Stimulated activated CD4-positive, alpha-beta T cell treated with anti-CD3 and anti-CD28 coated beads, Interleukin-12 subunit alpha, Interleukin-12 subunit beta, amount 100 ng/mL, for 24 hours (primary cell): ENCODE measurements at places on chromosomes 1 and 21.

DNA sequence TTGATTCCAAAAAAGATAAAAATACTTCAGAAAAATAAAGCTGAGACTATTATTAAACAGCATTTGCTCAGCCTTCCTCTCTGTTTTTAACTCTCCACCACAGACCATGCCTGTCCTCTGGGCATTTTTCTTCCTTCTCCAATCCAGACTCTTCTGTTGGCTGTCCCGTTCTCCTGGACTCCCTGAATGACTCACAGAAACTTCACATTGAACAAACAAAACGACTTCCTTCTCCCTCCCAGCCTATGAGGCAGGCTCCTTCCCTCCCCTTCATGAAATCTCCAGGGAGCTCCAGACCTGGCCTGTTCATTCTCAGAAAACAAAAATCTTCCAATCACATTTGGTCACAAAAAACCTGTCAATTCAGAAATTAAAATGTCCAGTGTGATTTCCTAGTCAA, 421.3 kb downstream of the NPHP4 start:
- DNase-seq: no peak

- peak; percentile 18 for DNase-seq
These were observed 36.6 kb upstream of the OPRD1 start for GRCh38 chr1:28775121-28775942.

DNA sequence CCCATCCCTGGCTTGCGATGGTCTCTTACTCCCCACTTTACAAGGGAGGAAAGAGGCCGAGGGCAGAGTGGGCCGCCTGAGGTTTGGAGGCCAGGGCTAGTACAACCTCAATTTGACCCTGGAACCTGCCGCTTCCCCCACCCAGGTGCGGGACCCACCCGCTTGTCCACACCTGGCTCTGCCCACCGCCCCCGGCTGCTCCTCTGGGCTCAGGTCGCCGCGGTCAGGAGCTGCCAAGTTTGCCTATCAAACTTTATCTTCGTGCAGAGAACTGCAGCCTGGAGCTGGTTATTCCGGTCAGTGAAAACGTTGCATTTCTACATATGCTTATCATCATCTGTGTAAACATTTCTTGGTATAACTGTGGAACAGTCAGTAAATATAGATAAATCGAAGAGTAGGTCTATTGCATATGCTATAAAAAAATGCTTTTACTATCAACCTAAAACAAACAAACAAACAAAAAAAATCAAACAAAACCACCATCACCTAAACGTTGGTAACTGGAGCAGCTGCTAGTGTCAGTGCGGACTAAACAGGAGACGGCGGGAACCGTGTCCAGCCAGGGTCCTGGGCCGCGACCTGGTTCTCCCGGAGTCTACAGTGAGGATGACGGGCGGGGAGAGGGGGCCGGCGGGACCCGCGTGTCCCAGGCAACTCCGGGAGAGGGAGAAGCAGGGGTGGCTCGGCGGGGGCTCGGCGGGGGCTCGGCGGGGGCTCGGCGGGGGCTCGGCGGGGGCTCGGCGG, 906 bp upstream of the ADARB1 start:
- no peak for DNase-seq

DNA sequence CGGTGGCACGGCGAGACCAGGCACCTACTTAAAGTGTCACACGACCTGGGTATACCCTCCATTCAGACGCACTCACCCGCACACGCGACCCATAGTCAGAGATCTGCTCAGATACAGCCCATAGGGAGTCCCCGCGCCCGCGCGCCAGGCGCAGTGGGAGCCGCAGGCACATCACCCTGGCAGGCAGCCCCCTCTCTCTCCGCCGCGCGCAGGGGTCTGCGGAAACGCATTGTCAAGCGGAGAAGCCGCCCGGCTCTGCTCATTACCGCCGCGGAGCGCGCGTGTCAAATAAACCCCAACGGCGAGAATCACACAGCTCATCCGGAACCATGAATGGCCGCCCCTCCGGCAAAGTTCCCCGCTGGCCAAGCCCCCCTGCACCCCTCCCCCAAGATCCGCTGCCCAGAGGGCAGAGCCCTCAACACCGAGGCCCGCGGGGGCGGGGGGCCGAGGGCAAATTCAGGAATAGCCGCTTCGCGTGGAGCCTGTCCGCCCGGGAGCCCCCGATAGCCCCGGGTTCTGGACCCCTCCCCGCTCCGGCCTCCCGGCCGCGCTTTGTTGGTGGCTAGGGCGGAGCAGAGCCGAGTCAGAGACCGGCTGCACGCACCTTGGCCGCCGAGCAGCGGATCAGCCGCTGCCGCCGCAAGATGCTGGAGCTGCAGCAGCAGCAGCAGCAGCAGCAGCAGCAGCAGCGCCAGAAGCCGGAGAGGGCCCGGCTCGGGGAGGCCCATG, 522 bp downstream of the LRP8 start:
- peak; percentile 25 for DNase-seq

- no peak for DNase-seq
These were observed at the start of gene VWA5B1 for GRCh38 chr1:20290624-20291597. Gene VWA5B1 (plus strand): TSS chr1:20290875. CDS start chr1:20310602, 19,727 bp downstream.

DNA sequence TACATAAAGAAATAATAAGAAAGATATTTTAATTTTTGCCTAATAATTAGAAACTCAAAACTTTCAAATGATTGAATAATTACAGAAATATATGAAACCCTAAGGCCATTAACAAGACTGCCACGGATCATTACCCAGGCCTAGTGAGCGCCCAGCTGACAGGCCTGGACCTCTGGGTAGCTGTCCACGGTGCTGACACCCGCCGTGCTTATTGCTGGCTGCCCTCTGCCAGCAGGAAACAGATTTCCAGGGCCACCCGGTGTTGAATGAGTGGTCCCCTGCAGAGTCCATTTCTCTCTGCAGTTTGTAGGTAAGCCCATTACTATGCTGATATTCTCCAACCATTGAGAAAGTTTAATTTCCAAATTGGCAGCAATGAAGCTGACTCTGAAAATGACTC, 254.4 kb upstream of the GJB5 start:
- no peak for DNase-seq

- no peak for DNase-seq
These were observed 86.1 kb downstream of the DSCAM start for GRCh38 chr21:40760821-40761220.

DNA sequence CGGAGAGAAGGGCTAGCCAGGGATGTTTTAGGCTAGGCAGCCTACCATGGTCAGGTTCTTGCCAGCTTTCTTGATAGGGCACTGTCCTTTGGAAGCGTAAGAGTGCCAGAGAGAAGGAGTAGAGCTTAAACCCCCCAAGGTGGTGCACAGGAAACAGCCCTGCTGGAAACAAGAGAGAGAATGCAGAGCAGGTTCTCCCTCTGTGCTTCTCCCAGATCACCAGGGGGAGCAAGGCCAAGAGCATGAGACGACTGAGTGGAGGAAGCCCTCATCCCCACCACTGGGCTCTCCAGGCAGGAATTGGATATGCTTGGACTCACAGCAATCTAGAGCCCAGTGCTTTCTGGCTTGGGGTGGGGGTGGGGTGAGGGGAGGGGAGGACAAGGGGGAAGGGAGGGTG, 49.8 kb downstream of the ATP2B4 start:
- no peak for DNase-seq

- DNase-seq: no peak
These were observed 143.6 kb downstream of the TOMM20 start for GRCh38 chr1:234985007-234985370.

DNA sequence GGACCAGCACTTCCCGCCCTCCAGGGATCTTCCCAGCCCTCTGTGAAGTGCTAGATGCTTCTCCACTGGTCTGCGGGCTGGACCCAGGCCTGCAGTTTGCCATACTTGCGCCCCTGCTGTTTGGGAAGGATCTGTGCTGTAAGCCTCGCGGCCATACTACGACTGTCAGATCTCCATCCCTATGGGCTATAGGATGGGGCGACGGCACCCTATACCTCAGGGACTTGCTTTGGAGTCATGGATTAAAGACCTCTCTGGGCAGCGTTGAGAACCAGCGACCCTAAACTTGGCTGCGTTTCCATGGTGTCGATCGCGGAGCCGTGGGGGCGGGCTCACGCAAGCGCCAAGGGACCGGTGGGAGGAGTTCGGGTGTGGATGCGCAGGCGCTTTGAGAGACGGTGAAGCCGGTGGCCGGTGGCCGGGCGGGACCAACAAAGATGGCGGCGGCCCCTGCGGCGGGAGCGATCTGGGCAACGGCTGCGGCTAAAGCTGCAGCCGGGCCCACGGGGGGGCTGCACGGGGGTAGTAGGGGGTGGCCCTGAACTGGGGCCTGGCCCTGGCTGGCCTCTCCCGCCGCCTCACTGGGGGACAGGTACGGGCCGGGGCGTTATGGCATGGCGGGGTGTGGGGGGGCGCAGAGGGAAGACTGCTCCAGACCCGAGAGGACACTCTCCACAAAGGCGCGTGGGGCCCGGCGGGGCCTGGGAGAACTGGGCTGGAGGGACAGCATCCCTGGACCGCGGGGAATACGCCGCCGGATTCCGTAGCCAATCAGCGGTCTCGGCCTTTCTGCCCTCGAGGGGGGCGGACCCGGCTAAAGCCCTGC, at the start of gene USP21:
TSS of gene USP21 (plus strand) at position 414 of the 826 bp plus-strand sequence. CDS start 1,141 bp downstream, outside the sequence.
- peak; percentile 84 for DNase-seq

- DNase-seq: no peak
These were observed 5.1 kb upstream of the EPHB2 start for GRCh38 chr1:22705586-22705985.

- no peak for DNase-seq
These were observed 149.6 kb upstream of the C1orf87 start for GRCh38 chr1:60223158-60223557.

GRCh38 chr21:33976082-33977016, 60.7 kb upstream of the ATP5PO start:
- peak; percentile 24 for DNase-seq

- no peak for DNase-seq
These were observed 57.1 kb upstream of the DMRTB1 start for GRCh38 chr1:53401813-53402745.

GRCh38 chr1:230785636-230786384, 38.6 kb downstream of the CAPN9 start:
- no peak for DNase-seq

DNA sequence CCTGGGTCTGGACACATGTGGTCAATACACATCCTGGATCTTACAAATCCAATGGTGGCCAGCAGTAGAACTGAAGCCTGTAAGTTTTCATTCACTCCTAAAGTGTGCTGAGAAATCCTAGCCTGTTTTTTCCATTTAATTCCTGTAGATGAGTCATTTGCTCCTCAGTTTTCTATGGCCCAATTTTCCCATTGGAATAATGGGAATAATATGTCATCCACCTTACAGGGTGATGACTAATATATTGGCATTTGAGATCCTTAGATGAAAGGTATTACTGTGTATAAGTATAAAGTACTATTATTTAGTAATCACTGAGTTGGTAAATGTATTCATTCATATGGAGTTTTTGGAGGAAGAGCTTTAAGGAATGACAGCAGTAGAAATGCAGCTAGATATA, 89.7 kb upstream of the ADAR start:
- no peak for DNase-seq

GRCh38 chr1:64755361-64755760, 10.5 kb downstream of the RAVER2 start:
- no peak for DNase-seq

DNA sequence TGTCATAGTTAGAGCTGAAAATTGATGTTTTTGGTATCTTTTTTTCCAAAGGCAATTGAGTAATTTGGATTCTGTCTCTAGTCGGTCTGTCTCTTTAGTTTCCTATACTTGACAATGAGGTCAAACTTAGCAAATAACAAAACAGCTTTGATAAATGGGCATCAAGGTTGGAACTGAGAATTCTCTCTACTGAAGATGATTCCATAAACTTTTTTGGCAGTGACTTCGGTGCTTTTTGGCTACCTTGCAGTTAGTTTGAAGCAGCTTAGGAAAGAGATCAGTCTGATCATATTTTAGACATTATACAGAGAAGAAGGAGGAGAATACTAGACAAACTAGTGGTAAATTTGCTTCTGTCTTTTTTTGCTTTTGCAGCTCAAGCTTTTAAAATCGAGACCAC, 559 bp downstream of the VCAM1 start:
- no peak for DNase-seq

- no peak for DNase-seq
These were observed 83.9 kb downstream of the BCAR3 start for GRCh38 chr1:93597709-93598108.

- no peak for DNase-seq
These were observed 354.6 kb upstream of the C1orf87 start for GRCh38 chr1:60428127-60428526.

DNA sequence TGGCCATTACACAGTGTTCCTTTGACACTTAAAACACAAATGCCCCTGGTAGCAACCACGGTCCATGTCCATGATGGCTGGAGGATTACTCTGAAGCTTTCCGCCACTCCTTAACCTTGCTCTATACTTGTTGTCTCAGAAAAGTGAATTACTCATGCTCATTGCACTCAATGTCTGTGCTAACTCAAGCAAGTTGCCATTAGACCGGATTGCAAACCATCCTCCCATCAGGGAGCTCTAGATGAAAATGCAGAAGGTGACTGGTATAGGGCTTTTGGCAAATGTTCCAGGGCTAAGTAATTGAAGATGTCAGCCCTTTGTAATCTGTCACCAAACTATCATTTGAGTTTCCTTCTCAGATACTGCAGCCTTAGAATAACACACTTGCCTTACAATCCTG, 1288.3 kb upstream of the B3GALT2 start:
- no peak for DNase-seq

- no peak for DNase-seq
These were observed 20.9 kb upstream of the SAMD11 start for GRCh38 chr1:902802-903201.

GRCh38 chr1:202304375-202304774, 37.4 kb downstream of the UBE2T start:
- DNase-seq: no peak

DNA sequence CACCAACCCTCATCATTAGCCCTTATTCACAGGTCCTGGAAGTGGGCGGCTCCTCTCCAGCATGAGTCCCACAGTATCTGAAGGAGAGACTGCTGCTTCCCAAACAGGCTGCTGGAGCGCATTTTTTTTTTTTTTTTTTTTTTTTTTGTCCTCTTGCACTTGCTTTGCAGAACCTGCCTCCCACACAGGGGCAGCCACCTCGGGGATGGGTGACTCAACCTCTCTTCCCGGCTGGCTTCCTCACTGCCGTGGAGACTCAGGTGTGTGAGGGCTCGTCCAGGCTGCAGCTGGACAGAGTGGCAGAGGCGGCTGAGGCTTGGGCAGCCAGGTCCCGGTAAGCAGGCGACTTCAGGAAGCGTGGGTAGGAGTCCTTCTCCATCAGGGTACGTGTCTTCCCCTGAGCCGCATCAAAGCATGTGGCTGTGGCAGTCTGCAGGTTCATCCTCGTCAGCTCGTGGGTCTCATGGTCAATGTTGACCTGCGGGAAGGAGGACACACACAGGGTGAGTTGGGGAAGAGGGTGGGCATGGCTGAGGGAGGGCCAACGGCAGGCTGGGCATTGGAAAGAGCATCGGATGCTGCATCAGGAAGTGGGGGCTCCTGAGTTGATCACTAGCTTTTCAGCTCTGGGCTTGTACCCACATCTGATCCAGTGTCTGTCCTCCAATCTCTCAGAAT, 4.0 kb downstream of the RGS16 start:
- no peak for DNase-seq

GRCh38 chr1:65309304-65310077, at the start of gene DNAJC6:
Gene DNAJC6 (plus strand): TSS chr1:65309543. CDS start chr1:65309746, 203 bp downstream.
- DNase-seq: peak; percentile 42
